ENCODE measurements at places on chromosomes 5 and 9. TPM values are rescaled to one million over a fixed set of nuclear protein-coding genes. Genes with fewer than 3 reads are reported as not detected.

The LRRC19 gene
- total RNA-seq = not detected

- no peak for DNase-seq
Observed at GRCh38 chr5:657570-657969, 35.6 kb downstream of the TPPP start.

GRCh38 chr9:86246752-86247161 lies 12.7 kb downstream of the C9orf153 start:
- DNase-seq = no peak

DNA sequence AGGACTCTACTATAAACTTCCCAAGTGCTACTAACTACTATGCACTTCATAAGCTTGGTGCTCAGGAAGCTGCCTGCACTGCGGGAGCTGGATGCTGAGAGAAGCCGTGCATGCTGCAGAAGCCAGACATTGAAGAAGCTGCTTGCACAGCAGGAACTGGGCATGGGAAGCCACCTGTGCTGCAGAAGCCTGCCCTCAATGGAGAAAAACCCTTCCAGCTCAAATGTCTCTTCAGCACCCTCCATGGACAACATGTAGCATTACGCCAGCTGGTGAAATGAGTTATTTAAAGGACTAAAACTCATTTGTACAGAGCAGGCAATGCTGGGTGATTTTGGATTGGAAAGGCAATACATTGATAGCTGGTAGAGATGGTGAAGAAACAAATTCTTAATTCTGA lies 247.2 kb downstream of the KIF4B start:
- DNase-seq = no peak

Measured in tibial nerve (tissue), 4 donors.